T follicular helper cell (primary cell): ENCODE measurements at places on chromosomes 1 and 21.

DNA sequence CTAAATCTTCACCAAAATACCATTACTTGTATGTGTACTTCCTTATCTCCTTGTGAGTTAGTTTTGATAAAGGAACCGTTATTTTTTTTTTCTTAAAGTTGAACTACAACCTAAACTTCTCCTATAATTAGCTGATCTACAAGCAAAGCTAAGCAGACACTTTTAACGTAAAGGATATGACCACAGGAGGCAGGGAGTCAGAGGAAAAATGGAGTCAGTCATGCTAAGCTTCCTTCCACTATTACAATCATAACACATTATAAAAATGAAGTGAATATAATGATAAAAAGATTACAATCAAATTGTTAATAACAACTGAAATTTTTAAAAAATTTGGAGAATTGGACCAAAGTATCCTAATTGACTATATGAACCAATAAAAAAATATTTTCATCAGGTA is 892.6 kb downstream of the KCNT2 start:
- DNase-seq, result no peak

DNA sequence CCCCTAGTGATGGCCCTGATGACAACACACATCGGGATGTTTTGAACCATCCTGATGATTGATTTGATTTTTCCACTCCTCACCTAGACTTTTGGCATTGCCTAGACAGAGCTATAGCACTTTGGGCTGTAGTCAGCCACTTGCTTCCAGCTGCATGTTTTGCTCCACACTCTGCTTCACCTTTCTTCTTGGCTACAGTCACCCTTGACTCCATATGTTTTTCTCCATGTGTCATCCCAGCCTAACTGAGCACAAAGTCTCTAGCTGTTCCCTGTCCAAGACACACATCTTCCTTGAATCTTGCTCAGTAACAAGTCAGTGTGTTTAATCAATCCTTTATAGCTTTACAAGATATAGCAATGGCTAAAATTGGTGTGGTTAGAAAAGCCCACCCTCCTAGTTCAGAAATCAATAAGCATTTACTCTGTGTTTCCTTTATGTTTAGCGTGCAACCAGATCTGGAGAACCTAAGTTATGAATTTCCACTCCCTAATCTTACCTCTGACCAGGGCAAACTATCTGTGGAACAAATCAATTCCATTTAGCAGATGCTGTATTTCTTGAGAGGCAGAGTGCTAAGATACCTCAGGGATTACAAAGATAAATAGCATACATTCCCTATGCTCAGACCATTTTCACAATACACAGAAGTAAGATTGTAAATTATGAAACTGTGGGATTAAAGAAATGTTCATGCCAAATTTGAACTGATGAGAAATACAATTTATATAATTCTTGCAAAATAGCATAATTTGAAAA is 98.4 kb upstream of the LYPLAL1 start:
- no peak for DNase-seq

DNA sequence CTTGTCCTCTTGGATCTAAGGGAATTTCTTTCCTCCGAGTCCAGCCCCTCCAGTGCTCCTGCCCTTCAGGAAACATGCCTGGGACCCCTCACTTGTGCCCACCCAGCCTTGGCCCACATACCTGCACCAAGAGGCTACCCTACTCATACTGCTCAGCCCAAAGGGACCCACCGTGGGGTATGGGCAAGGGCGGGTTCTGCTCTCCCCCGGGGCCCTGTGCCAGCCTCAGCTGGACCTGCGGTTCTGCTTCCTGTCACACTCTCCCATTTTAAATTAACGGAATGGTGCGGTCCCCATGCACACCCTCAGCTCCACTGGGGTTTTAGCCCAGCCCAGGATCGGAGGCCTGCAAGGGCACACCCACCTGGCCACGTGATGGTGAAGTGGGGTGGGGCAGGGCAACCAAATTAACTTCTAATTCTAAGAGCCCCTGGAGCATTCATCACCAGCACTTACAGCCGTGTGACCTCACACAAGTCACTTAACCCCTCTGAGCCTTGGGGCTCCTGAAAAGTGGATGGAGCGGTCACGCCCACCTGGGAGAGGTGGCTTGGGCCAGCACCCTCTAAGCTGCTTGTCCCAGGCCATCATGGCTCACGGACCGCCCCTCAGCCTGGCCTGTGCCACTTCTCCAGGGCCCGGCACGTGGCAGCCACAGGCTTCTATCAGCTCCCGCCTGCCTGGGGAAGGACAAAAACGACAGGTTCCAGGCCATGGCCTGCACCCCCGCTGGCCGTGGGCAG is 28.3 kb downstream of the TP73 start:
- DNase-seq, result no peak

GRCh38 chr1:111598544-111598943 is 21.0 kb upstream of the RAP1A start:
- no peak for DNase-seq

DNA sequence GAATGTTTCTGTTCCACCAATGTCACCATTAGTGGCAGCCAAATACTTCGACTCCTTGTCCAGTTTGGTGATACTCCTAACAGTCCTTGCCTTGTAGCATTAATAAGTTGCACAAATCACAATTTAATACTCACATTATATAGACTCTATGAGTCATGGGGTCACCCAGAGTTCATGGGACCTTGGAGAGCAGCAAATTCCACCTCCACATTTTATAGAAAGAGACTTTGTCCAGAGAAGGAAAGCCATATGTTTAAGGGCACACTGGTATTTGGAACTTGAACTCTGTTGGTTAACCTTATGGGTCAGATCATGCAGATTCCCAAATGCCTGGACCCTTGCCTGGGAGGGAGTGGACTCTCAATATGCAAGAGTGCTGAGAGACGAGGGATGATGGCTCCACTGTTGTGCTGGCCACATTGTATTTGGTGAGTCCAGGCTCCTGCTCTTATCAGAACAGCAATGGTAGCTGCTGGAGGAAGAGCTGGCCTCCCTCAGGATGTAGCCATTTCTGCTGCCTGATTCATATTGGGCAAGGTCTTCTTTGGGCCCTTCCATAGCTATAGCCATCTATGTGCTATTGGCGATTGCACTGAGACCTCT is 30.6 kb downstream of the DNAJC6 start:
- no peak for DNase-seq

GRCh38 chr1:116577759-116578314 is 7.0 kb upstream of the CD58 start:
- no peak for DNase-seq

GRCh38 chr21:19553919-19554615 is 1150.5 kb upstream of the TMPRSS15 start:
- DNase-seq, result no peak

DNA sequence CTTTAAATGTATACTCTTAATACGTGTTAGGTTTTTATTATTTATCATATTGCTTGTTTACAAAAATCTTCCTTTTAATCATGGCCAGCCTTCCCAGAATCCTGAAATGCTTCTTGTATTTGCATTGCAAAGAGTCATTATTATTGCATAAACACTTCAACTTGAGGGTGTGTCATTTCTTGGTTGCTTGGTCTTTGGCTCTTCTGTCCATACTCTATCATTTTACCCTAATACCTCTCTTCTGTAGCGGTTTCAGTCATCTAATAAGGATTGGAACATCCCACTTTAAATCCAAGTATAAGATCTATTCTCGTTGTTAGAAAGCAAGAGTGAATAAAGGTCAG is 200.6 kb upstream of the CACYBP start:
- DNase-seq, result no peak

- no peak for DNase-seq
Measured at GRCh38 chr1:119114786-119115185, 25.7 kb downstream of the WARS2 start.

GRCh38 chr1:178495158-178495557 is 1.6 kb downstream of the CLEC20A start:
- DNase-seq, result no peak
